ENCODE measurements at places on chromosomes 4 and X.

GRCh38 chrX:110311437-110312230 is 6.3 kb downstream of the AMMECR1 start:
- DNase-seq: no peak

GRCh38 chr4:85475631-85476233 is 782 bp downstream of the ARHGAP24 start:
- no peak for DNase-seq

- DNase-seq: no peak
These were observed 55.4 kb upstream of the GBA3 start for GRCh38 chr4:22637306-22637705.

- no peak for DNase-seq
These were observed 7.3 kb downstream of the TRIM75 start for GRCh38 chr4:165060938-165061337.

DNA sequence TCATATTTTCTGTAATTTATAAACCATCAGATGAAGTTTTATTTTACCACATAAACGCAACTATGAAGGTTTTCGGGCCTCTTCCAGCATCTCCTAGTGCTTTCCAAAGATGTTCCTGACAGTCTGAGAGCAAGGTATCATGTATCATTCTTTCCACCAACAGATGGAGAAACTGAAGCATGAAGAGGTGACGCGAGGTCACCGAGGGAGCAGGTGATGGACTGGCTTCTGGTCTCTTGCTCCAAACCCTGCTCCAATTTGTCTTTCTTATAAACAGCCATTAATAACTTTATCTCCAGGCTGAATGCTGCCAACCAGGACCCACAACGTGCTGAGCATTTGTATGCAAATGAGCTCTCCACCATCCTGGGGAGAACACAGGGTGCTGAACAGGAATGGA is 86.3 kb upstream of the MAML3 start:
- DNase-seq: no peak

All from IMR-90 (cell line).